ENCODE measurements at places on chromosomes 5 and 9.
A peak's percentile ranks its signal among the peaks of the same experiment; 100 is the strongest.

- DNase-seq: no peak
Measured at GRCh38 chr9:133116346-133117231, 4.5 kb downstream of the RALGDS start.

DNA sequence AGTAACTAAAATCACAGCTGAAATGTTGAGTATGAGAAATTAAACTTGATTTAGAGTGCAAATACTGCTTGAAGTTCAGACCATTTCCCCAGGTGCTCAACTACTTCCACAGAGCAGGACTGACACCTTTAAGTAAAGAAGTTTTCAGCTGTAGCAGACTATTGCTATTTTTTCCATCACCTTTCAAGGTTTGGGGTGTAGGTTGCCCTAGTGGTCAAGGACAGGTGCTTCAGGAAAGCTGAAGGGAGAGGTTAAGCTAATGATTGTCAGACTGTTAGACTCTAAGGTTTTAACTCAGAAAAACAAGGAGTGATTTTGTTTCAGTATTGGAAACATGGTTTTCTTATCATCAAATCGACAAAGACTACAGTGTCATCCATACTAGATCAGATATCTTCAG, 162.1 kb downstream of the CCDC192 start:
- DNase-seq: no peak

DNA sequence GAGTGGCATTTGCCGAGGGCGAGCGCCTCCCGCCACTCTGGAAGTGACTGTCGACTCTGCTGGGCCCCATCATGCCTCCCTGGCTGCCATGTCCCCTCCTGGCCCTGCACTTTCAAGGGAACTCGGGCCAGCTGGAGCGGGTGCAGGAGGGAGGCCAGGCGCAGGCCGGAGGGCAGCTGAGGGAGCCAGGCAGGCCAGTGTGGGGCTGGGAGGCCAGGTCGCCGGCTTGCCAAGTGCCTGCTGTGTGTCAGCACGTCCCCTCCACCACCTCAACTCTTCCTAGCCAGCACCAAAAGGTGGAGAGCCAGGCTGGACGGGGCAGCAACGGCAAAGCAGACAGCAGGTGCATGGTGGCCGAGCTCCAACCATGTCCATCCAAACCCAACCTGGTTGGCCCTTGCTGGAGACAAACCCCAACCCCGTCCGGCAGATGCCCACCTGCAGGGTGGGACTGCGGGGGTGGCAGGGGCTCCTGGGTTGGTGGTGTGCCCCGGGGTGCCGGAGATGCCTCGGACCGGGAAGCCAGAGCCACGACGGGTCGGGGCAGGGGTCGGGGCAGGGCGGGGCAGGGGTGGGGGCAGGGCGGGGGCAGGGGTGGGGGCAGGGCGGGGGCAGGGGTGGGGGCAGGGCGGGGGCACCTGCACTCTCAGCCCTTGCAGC, 36.5 kb upstream of the EGFL7 start:
- DNase-seq: no peak

- DNase-seq: no peak
Measured at GRCh38 chr9:74728176-74728575, 159.5 kb downstream of the TRPM6 start.

- DNase-seq: no peak
Measured at GRCh38 chr9:126690431-126691051, 76.8 kb downstream of the LMX1B start.

- DNase-seq: peak; percentile 62
Measured at GRCh38 chr9:70553707-70554673, 139.5 kb upstream of the KLF9 start.

- DNase-seq: no peak
Measured at GRCh38 chr5:105033637-105034400, 1471.2 kb upstream of the NUDT12 start.

- DNase-seq: no peak
Measured at GRCh38 chr5:137141779-137142178, 357.3 kb downstream of the SPOCK1 start.

- peak; percentile 27 for DNase-seq
Measured at GRCh38 chr9:3181049-3181953, 337.4 kb upstream of the PUM3 start.

GRCh38 chr9:132743931-132744479, 73.7 kb downstream of the GTF3C4 start:
- DNase-seq: no peak

- no peak for DNase-seq
Measured at GRCh38 chr5:1497795-1498622, 25.8 kb downstream of the LPCAT1 start.

DNA sequence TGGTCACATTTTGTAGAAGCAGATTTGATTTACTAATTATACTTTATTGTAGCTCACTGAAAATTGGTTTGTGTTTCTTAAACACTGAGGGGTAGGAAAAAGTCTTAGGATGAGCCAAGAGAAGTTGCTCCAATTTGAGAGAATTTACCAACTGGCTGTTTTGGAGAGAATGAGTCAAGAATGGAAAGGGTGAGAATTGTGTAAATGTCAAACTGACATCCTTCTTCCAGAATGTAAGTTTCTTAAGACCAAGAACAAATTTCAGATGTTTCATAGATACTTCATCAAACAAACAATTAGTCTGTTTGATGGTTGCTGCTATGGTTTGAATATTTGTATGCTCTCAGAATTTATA, 106.2 kb upstream of the TXNDC8 start:
- DNase-seq: peak; percentile 59

- DNase-seq: peak; percentile 84
Measured at GRCh38 chr9:132074736-132075135, 4.9 kb downstream of the MED27 start.

GRCh38 chr5:3596261-3596825, 711 bp downstream of the IRX1 start:
- DNase-seq: peak; percentile 55

- no peak for DNase-seq
Measured at GRCh38 chr5:175711031-175711430, 53.2 kb downstream of the HRH2 start.

- DNase-seq: no peak
Measured at GRCh38 chr5:140690376-140690932, 716 bp downstream of the HARS1 start.

DNA sequence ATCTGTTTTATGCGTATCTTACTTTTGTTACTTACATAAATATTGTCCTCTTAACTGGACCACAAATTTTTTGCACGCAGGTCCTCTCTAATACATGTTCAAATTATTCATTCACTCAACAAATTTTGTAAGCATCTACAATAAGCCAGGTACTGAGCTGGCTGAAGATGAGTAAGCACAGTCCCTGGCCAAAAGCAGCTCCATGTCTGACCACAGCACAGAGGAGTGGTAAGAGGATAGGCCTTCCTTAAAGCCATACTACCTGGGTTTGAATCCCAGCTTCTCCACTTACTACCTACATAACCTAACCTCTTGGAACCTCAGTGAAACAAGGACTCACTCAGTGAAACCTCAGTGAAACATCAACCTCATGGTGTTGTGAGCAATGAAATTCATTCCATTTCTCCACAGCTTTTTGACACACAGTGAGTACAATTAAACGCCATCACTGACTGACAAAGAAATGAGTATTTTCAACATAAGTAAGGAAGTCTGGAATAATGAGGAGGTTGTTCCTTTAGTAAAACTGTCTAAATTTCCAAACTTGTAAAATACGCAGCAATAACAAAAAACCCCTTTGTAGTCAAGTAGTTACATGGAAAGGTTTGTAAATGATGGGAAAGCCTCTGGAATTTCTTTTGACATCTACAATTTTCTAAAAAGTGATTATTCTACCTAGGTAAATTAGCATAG, 15.0 kb downstream of the PTAR1 start:
- no peak for DNase-seq

- DNase-seq: no peak
Measured at GRCh38 chr9:76112151-76112550, 221.7 kb downstream of the PCSK5 start.

DNA sequence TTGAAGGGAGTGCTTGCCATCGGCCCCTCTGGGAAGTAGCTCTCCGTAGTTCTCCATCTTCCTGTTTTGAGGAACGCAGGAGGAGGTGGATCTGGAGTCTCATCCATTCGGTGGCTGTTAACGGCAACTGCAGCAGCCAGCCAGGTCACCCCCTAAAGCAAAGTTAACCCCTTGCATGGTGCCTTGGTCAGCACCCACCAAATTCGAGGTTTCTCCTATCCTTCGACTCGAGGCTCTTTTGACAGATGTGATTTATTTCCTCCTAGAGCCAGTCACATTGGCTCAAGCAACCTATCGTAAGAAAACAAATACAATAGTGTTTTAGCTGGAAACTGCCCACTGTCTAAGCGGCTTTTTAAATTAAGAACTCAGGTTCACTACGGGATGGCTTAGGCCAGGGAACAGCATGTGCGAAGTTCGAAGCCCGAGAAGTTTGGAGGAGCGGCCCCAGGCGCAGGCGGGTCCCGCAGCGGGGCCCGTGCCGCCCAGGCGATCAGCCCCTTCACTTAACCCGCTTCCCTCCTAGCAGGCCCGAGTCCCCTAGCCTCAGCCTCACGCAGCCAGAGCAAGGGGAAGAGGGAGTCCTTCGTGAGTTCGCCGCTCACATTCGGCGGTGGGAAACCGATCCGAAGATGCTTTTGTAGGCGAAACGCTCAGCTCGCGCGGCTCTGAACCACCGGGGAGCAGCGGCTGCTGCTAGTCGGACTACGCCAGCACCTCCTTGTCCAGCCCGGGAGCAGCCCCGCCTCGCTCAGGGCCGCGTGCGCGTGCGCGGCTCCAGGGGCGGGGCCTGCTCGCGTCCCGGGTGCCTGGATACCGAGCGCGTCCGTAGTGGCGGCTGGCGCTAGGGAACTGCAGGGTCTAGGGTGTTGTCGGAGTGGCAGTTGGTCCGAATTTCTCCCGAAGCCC, at the start of gene ROPN1L:
Gene ROPN1L (plus strand): TSS at position 797 of the 909 bp plus-strand sequence. CDS start 289 bp downstream, outside the sequence.
- peak; percentile 85 for DNase-seq

DNA sequence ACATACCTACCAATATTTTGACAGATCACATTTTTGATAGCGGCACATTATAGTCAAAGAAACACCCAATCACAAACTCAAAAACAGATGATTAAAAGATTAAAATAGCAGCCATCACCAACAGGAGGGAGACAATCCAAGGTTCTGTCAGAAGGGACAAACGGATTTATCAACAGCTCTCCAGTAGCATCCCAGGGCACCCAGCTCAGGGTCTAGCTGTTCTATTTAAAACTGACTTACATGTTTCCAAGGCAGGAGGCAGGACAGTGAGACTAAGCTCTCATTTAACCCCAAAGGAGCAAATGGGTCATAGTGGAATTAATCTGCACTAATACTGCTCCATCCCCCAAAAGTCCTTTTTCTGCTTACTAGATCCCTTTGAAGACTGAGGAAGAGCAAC, 3.2 kb downstream of the AGTPBP1 start:
- no peak for DNase-seq

GRCh38 chr5:172502969-172503368, 48.6 kb upstream of the SH3PXD2B start:
- no peak for DNase-seq

DNA sequence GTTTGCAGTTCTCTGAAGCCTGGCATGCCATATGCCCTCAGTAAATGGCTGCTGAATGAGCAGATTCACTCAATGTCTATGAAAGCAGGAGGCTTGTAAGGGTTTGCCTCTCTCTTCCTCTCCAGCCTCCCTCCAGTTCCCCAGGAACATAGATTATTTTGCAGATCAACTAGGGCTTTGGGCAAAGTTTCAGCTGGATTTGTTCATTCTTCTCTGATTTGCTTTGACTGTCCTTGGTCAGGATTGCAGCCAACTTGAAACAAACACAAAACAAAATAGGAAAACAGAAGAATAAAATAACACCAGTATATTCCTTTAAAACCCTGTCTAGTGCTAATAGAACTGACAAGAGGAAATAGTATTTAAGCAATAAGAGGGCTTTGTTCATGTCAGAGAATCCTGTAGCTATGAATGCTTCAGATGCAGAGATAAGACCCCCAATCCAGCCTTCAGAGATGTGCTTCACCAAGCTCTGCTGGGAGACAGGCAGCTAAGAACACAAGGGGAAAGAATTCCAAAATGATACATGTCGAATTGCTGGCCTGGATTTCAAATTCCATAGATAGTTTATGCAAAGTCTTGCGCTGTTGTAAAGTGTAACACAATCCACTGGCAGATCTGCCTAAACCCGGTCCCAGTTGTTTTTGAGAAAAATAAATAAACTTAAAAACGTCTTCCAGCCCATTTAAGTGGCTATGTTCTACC, 174.3 kb downstream of the PAPPA start:
- peak; percentile 70 for DNase-seq

DNA sequence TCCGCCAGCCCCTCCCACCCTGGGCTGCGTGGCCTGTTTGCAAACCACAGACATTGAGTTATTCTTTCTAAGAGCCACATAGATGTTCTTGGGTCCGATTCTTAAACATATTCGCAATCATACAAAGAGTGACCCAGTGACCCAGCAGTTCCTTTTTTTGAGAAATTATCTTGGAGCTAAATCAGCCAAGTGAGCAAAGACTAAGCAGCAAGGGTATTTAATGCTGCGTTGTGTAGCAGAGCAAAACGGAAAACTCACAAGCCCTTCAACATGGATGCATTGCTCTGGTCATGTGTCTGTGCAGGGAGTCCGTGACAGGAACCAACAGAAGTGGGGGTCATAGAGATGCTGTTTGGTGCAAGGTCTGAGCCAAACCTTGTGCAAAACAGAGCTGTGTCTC, 95.6 kb downstream of the OLFM1 start:
- DNase-seq: no peak

DNA sequence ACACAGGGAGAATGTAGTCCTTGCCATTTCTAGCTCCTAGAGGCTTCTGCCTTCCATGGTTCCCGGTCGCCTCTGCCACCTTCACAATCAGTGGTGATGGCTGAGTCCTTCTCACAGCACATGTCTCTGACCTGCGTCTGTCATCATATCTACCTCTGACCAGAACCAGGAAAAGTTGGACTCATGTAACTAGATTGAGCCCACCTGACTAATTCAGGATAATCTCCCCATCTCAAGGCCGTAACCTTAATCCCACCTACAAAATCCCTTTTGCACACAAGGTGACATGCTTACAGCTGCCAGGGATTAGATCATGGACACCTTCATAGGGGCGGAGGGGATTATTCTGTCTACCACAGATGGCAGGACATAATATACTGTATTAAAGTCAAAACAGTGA, 375.6 kb downstream of the ICE1 start:
- no peak for DNase-seq

DNA sequence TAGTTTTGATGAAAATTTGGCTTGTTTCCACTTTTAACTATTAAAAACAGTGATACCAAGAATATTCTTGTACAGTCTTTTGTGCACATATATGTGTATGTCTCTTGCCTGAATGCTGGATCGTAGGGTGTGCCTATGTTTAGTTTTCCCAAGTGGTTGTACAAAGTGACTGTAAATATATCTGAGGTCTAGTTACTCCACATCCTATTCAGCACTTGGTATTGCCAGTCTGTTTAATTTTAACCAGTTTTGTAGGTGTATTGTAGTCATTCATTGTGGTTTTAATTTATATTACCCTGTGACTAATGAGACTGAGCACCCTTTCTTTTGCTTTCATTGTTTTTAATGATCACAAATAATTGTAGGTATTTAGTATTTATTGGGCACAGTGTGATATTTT, 17.8 kb downstream of the RCL1 start:
- DNase-seq: no peak

GRCh38 chr5:81409896-81410295, 16.0 kb upstream of the ACOT12 start:
- peak; percentile 31 for DNase-seq

- peak; percentile 62 for DNase-seq
Measured at GRCh38 chr5:74235552-74235951, 405.0 kb downstream of the ENC1 start.

All from fibroblast of skin of back (primary cell).